ENCODE measurements at places on chromosomes 16 and 17.

- no peaks in the 10 kb centered on the region for H3K36me3 ChIP-seq
- no peaks in the 10 kb centered on the region for H3K4me1 ChIP-seq
- H3K27ac ChIP-seq: no peak overlapping the region
- no peak overlapping the region for H3K4me3 ChIP-seq
Measured at GRCh38 chr17:44627513-44628242, 28.6 kb upstream of the MEIOC start.

- peak overlapping the region; percentile 98 for H3K27ac ChIP-seq
- peaks cover 22% of the 10 kb centered on the region for H3K36me3 ChIP-seq
- peaks cover 10% of the 10 kb centered on the region for H3K4me1 ChIP-seq
- H3K27me3 ChIP-seq: no peaks in the 10 kb centered on the region
Measured at GRCh38 chr16:15650698-15651171, 690 bp downstream of the NDE1 start.

- peaks cover 8% of the 10 kb centered on the region for H3K36me3 ChIP-seq
- H3K4me3 ChIP-seq: no peak overlapping the region
- no peak for DNase-seq
- H3K27me3 ChIP-seq: no peaks in the 10 kb centered on the region
- H3K27ac ChIP-seq: no peak overlapping the region
Measured at GRCh38 chr16:53980675-53981074, 276.7 kb downstream of the FTO start.

- DNase-seq: no peak
- H3K4me1 ChIP-seq: peaks cover 3% of the 10 kb centered on the region
- no peak overlapping the region for H3K27ac ChIP-seq
- no peaks in the 10 kb centered on the region for H3K36me3 ChIP-seq
- H3K4me3 ChIP-seq: no peak overlapping the region
- no peaks in the 10 kb centered on the region for H3K27me3 ChIP-seq
Measured at GRCh38 chr17:32566303-32566702, 79.5 kb downstream of the CDK5R1 start.

DNA sequence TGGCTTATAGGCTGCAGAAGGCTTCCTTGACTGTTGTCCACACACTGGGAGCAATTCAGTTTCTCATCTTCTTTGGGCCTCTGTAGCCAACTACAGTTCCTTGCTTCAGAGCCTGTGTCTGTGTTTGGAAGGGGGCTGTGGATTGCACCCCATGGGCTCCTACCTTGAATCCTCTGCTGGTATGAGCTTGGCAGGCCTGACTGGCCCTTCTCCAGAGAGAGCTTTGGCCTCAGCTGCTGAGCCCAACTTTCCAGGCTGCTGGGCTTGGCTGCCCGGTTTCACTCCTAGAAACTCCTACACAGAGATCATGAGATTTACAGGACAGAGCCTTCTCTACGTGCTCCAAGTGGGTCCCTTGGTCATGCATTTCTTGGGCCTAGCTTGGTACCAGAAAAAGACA is 354.4 kb downstream of the SNX29 start:
- no peaks in the 10 kb centered on the region for H3K36me3 ChIP-seq
- H3K4me3 ChIP-seq: no peak overlapping the region
- H3K27ac ChIP-seq: no peak overlapping the region
- DNase-seq: no peak

DNA sequence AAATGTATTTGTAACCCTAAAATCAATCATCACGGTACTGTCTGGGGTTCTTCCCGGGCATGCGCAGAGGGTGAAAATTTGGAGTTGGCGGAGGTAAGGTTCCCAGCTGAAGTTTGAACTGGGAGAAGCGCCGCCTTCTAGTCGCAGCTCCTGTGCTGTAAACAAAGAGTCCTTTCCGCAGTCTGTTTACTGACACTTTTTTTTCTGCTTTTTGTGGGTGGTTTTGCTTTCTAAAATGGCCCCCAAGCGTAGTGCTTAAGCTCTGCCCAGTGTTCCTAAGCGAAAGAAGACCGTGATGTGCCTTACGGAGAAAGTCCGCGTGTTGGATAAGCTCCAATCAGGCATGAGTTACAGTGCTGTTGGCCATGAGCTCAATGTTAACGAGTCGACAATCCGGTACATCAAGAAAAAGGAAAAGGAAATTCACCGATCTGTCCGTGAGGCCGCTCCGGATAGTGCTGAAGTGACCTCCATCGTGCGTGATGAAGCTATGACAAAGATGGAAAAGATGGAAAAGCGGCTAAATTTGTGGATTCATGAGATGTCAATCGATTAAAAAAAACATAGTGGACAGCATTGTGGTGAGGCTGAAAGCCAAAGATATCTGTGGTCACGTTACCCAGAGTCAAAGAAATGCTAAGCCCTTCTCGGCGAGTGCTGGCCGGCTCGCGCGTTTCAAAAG is 570 bp upstream of the CFDP1 start:
- H3K4me1 ChIP-seq: peaks cover 38% of the 10 kb centered on the region
- DNase-seq: peak; percentile 73
- no peaks in the 10 kb centered on the region for H3K36me3 ChIP-seq
- H3K27ac ChIP-seq: peak overlapping the region; percentile 99
- peak overlapping the region; percentile 90 for H3K4me3 ChIP-seq
- H3K27me3 ChIP-seq: no peaks in the 10 kb centered on the region

DNA sequence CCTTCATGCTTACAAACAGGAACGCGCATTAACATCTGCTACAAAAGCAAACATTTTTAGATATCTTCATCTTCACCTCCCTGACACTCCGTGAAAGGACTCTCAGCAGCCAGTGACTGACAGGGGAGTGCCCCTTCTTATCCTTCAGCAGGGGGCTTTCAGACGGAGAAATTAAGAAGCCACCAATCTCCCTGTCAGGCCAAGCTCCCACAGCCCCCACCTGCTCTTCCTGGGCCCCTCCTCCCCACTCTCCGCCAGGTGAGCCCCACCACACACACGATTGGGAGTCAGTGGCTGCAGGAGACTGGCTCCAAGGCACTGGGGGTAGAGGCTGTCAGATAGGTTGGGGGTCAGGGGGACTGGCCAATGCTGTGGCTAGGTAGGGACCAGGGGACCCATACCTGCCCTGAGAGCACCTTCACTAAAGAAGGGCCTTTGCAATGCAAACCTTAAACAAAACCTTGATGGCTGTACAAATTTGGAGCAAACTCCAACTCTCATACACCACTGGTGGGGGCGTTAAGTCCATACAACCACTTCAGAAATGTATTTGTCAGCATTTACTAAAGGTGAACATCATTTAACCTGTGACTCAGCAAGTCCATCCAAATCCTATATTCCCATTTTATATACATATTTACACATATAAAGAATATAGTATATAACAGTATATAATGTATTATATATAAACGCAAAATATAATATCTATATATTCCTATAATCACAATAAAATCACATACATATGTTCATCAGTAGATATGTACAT is 232.2 kb downstream of the ZNF423 start:
- no peaks in the 10 kb centered on the region for H3K36me3 ChIP-seq
- H3K4me1 ChIP-seq: no peaks in the 10 kb centered on the region

DNA sequence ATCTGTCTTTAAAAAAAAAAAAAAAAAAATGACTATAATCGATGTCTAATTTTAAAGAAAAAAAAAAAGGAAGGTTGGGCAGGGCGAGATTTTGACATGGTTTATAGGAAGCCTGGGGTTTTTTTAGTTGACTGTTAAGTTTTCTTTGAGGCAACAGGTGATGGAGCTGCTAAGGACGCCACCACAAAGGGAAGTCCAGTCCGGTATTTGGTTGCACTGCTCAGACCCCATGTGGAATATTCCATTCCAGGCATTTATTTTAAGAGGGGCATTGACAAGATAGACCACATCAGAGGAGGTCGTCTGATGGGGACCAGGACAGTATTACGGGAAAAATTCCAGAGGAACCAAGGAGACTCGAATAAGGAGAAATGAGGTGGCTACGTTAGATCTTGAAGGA is 168.4 kb downstream of the CCDC182 start:
- no peak overlapping the region for H3K4me3 ChIP-seq
- H3K36me3 ChIP-seq: peaks cover 3% of the 10 kb centered on the region
- DNase-seq: no peak
- peak overlapping the region; percentile 86 for H3K27ac ChIP-seq

DNA sequence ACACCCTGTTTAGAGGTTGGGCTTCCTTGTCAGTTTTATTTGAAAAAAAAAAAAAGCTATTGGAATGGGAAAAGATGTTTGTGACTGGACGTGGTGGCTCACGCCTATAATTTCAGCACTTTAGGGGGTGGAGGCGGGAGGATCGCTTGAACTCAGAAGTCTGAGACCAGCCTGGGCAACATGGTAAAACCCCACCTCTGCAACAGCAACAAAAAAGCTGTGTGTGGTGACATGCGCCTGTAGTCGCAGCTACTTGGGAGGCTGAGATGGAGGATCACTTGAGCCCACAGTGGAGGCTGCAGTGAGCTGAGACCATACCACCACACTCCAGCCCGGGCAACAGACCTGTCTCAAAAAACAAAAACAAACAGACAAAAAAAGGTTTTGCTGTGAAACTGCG is 66.1 kb upstream of the SIAH1 start:
- no peak overlapping the region for H3K4me3 ChIP-seq
- DNase-seq: no peak
- H3K27me3 ChIP-seq: no peaks in the 10 kb centered on the region
- no peaks in the 10 kb centered on the region for H3K36me3 ChIP-seq

DNA sequence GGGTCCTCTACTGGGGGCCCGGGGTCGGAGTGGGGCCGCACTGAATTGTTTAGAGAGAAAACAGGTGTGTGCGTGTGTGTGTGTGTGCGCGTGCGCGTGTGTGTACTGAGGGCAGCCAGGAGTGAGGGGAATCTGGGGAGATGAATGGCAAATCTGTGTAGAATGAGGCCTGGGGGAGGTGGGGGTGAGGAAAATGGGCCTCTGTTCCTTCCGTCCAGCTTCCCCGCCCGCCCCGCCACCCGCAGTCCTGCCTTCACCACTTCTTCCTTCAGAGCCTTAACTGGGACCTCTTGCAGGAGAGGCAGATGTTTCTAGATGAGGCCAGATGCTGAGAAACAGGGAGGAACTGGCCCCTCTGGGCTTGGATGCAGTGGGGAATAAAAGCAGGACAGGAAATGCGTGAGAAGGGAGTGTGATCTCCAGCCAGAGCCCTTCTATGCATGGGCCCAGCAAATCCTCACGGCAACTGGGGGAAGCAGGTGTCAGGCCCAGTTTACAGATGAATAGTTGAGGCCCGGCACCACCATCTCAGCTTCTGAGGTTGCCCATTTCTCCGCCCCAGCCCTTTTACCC is 29.7 kb upstream of the NGFR start:
- no peaks in the 10 kb centered on the region for H3K36me3 ChIP-seq
- H3K4me1 ChIP-seq: peaks cover 2% of the 10 kb centered on the region
- no peak for DNase-seq
- no peak overlapping the region for H3K27ac ChIP-seq
- no peak overlapping the region for H3K4me3 ChIP-seq
- H3K27me3 ChIP-seq: peaks cover 54% of the 10 kb centered on the region

DNA sequence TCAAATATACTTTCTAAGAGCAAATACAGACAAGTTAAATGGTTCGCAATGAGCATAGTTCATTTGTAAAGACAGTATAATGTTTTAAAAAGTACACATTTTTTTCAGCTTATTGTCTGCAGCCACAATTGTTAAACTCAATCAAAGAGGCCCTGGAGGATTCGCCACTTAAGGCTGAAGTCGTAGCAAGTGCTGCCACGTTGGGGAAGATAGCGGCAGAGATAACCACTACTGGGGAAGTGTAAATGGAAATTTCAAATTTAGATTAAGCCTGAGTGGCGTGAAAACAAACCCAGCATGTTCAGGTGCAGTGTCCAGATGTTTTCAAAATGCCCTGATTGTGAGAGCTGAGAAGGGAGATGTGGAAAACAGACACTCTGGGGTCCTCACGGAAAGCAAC is 8.4 kb downstream of the PMP22 start:
- DNase-seq: no peak
- no peaks in the 10 kb centered on the region for H3K36me3 ChIP-seq
- peaks cover 47% of the 10 kb centered on the region for H3K27me3 ChIP-seq
- peaks cover 19% of the 10 kb centered on the region for H3K4me1 ChIP-seq

DNA sequence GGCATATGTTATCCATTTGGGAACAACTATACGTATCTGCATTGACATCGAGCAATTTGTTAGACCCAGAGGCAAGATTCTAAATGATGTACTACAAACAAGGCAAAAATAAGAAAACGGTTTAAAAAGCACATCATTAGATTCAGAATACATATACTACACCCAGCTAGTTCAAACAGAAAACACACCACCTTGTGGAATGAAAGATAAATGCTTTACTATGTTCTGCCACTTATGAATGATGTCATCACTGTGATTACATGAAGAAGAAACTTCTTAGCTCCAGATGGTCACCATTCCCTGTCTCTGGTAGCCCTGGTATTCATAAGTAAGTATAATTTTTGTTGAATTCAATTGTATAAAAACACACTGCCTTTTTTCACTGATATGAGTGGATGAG is 7.8 kb downstream of the NACA2 start:
- H3K27ac ChIP-seq: no peak overlapping the region
- H3K36me3 ChIP-seq: no peaks in the 10 kb centered on the region
- no peak overlapping the region for H3K4me3 ChIP-seq
- peaks cover 21% of the 10 kb centered on the region for H3K27me3 ChIP-seq
- no peak for DNase-seq

DNA sequence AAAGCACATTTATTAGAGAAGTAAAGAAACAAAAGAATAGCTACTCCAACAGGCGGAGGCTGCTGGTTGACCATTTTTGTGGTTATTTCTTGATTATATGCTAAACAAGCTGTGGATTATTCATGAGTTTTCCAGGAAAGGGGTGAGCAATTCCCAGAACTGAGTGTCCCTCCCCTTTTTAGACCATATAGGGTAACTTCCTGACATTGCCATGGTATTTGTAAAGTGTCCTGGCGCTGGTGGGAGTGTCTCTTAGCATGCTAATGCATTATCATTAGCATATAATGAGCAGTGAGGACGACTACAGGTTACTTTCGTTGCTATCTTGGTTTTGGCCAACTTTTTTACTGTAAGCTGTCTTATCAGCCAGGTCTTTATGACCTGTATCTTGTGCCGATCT is 12.2 kb upstream of the HS3ST4 start:
- H3K27me3 ChIP-seq: peaks cover 7% of the 10 kb centered on the region
- no peak overlapping the region for H3K27ac ChIP-seq
- H3K4me1 ChIP-seq: no peaks in the 10 kb centered on the region
- H3K36me3 ChIP-seq: no peaks in the 10 kb centered on the region
- no peak for DNase-seq

DNA sequence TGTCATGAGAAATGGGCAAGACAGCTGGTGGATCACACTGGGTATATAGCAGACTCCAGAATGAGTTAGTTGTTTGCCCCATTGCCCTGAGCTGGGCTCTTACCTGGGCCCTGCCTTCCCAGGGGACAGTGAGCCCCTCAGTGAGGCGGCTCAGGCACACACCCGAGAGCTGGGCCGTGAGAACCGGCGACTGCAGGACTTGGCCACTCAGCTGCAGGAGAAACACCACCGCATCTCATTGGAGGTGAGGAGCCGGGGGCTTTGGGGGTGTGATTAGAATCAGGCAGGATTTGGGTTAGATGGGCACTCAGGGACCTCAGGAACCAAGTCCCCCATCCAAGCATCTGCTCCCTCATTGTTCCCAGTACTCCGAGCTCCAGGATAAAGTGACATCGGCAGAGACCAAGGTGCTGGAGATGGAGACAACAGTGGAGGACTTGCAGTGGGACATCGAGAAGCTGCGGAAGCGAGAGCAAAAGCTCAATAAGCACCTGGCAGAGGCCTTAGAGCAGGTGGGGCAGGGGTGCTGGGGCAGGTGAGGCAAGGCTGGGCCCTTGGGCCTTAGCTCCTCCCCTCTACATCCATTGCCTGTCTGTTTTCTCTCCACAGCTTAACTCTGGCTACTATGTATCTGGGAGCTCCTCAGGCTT is 2.8 kb downstream of the RNF40 start:
- peaks cover 43% of the 10 kb centered on the region for H3K4me1 ChIP-seq
- no peak for DNase-seq
- H3K4me3 ChIP-seq: no peak overlapping the region
- peaks cover 59% of the 10 kb centered on the region for H3K36me3 ChIP-seq
- no peaks in the 10 kb centered on the region for H3K27me3 ChIP-seq
- no peak overlapping the region for H3K27ac ChIP-seq
